ENCODE measurements at places on chromosomes 5 and 9. TPM values are rescaled to one million over a fixed set of nuclear protein-coding genes. Genes with fewer than 3 reads are reported as not detected.
A peak's percentile ranks its signal among the peaks of the same experiment; 100 is the strongest.

- peak; percentile 4 for DNase-seq
- H3K27ac ChIP-seq, result peak overlapping the region; percentile 5
- H3K27me3 ChIP-seq, result no peaks in the 10 kb centered on the region
- no peak overlapping the region for H3K4me3 ChIP-seq
These were observed 255.7 kb downstream of the AOPEP start for GRCh38 chr9:94982211-94982610.

DNA sequence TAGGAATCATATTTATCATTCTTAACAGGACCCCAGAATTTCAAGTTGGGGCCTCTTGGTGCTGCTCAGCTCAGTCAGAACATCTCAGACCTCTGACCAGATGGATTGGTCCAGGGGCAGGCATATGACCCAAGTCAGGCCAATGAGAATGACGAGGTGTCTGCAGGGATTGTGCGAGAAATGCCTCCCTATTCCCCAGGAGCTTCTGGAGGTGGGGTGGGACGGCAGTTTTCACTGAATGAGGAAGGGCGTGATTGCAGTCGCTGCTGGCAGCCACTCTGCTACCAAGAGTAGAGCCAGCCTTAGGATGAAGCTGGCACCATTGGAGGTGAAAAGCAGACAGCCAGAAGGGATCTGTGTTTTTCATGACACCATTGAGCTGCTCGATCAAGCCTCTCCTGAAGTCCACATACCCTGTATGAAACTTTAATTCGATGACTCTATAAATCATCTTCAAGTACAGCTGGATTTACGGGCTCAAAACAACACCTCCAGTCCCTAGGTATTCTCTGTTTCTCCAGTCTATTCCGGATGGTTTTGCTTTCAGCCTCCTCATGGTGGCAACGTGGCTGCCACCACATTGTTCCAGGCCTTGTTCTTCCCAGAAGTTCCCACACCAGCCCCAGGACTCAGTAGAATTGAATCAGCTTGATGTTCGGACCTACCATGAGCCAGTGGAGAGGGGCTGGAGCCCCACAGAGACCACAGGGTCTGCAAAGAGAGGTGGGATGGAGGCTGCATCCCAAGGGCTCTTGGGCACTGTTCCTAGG is 70.2 kb upstream of the ADAMTS2 start:
- no peak for DNase-seq
- no peak overlapping the region for H3K4me3 ChIP-seq
- no peaks in the 10 kb centered on the region for H3K36me3 ChIP-seq
- no peak overlapping the region for H3K27ac ChIP-seq

DNA sequence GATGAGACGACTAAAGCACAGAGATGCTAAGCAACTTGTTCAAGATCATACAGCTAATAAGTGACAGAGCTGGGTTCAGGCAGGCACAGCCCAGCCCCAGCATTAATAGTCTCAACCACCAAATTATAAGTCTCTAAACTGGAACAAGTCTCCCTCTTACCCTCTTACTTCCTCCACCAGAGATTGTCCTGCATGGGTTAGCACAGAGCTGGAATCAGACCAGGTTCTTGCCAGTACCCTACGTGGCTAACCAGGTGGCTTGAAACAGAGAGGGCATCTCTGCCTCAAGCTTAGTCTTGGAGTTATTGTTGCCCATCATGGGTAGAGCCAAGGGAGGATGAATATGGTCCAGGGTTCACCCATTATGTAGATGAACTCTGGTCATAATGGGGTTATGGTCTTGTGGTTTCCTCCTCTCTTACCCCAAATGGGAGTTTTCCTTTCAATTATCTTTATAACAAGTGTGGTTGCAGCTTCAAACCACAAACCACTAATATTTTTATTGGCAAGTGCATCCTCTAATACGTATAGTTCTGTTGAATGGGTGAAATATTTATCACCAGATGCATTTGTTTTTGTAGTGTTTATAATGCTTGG is 8.3 kb upstream of the XPA start:
- DNase-seq, result no peak
- no peak overlapping the region for H3K4me3 ChIP-seq
- H3K4me1 ChIP-seq, result peaks cover 31% of the 10 kb centered on the region
- H3K27ac ChIP-seq, result no peak overlapping the region
- H3K36me3 ChIP-seq, result no peaks in the 10 kb centered on the region

GRCh38 chr5:74519161-74519571 is 121.4 kb downstream of the ENC1 start:
- DNase-seq, result no peak
- peaks cover 33% of the 10 kb centered on the region for H3K27me3 ChIP-seq
- peaks cover 11% of the 10 kb centered on the region for H3K36me3 ChIP-seq
- no peaks in the 10 kb centered on the region for H3K4me1 ChIP-seq

- peaks cover 13% of the 10 kb centered on the region for H3K27me3 ChIP-seq
- H3K4me3 ChIP-seq, result no peak overlapping the region
- no peak overlapping the region for H3K27ac ChIP-seq
- no peak for DNase-seq
These were observed 104.1 kb downstream of the ADAMTS2 start for GRCh38 chr5:179241175-179241574.

GRCh38 chr9:97390791-97391406 is 21.0 kb upstream of the TDRD7 start:
- peaks cover 58% of the 10 kb centered on the region for H3K27me3 ChIP-seq
- no peaks in the 10 kb centered on the region for H3K36me3 ChIP-seq
- DNase-seq, result no peak
- no peak overlapping the region for H3K4me3 ChIP-seq

The PLK2 gene
- 8.3 TPM for total RNA-seq

The NUTM2G gene
- not detected for total RNA-seq

The HTR1A gene
- not detected for total RNA-seq

The LCN15 gene
- total RNA-seq, result not detected

DNA sequence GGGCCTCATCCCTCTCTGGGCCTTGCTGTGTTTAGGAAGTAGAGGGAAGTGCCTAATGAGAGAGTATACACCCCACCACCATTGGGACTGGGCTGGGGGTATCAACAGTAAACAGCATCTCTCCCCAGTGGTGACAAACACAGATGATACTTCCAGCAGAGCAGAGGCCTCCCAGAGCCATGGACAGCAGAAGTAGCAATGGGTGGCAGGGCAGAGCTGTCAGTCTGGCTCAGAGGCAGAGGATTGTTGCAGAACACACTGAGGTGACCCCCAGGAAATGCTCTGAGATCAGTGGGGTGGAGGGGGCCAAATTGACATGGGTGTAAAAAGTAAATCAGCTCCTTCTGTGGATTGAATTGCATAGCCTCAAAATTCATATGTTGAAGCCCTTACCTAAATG is 12.1 kb upstream of the P4HA2 start:
- peaks cover 4% of the 10 kb centered on the region for H3K36me3 ChIP-seq
- H3K4me3 ChIP-seq, result no peak overlapping the region
- H3K27me3 ChIP-seq, result peaks cover 10% of the 10 kb centered on the region

GRCh38 chr9:114140850-114141249 is 14.5 kb upstream of the COL27A1 start:
- no peaks in the 10 kb centered on the region for H3K36me3 ChIP-seq
- peaks cover 24% of the 10 kb centered on the region for H3K27me3 ChIP-seq
- H3K4me1 ChIP-seq, result no peaks in the 10 kb centered on the region
- no peak overlapping the region for H3K27ac ChIP-seq
- no peak for DNase-seq

The HMMR gene
- total RNA-seq, result 88.1 TPM

GRCh38 chr9:125399165-125399564 is 137.5 kb downstream of the GAPVD1 start:
- H3K27me3 ChIP-seq, result no peaks in the 10 kb centered on the region
- H3K4me1 ChIP-seq, result peaks cover 2% of the 10 kb centered on the region
- no peaks in the 10 kb centered on the region for H3K36me3 ChIP-seq
- no peak overlapping the region for H3K4me3 ChIP-seq

The GPRIN1 gene
- total RNA-seq, result 2.0 TPM

GRCh38 chr9:107636571-107637381 is 147.2 kb upstream of the KLF4 start:
- peaks cover 8% of the 10 kb centered on the region for H3K4me1 ChIP-seq
- H3K27me3 ChIP-seq, result peaks cover 38% of the 10 kb centered on the region
- no peak for DNase-seq
- H3K36me3 ChIP-seq, result peaks cover 5% of the 10 kb centered on the region
- H3K27ac ChIP-seq, result no peak overlapping the region
- no peak overlapping the region for H3K4me3 ChIP-seq

The GOLGA1 gene
- 24.0 TPM for total RNA-seq

DNA sequence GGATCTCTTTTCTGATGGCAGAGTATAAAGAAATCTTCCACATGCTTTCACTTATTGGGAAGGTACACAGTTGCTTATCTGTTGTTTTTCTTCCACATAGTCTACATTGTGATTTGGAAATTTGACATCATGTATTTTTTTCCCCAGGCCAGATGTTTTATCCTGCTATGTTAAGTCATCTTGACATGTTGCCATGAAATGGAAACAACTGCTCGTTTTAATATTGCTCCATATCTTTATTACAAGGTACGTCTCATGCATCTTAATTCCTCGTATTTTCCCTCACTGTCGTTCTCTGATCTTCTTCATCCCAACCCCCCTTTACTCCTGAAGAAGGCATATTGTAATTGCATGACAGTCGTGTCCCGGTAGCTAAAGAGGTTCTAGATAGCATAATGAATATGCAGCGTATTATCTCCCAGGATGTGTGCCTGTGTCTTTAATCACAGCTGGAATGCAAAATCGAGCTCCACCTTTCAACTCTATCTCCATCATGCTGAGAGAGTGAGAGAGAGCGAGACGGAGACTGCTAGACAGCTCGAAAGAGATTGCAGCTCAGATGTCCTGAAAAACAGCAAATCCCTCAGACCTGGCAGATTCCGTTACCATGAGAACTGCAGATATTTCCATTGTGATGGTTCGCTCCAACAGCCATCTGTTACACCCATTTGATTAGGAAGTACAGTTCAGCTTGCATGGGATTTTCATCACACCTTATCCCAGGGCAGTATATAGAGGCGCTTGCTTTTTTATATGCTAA is 281.7 kb downstream of the TMEM38B start:
- no peaks in the 10 kb centered on the region for H3K27me3 ChIP-seq
- H3K36me3 ChIP-seq, result no peaks in the 10 kb centered on the region
- no peak overlapping the region for H3K27ac ChIP-seq
- H3K4me3 ChIP-seq, result no peak overlapping the region
- DNase-seq, result no peak
- no peaks in the 10 kb centered on the region for H3K4me1 ChIP-seq

DNA sequence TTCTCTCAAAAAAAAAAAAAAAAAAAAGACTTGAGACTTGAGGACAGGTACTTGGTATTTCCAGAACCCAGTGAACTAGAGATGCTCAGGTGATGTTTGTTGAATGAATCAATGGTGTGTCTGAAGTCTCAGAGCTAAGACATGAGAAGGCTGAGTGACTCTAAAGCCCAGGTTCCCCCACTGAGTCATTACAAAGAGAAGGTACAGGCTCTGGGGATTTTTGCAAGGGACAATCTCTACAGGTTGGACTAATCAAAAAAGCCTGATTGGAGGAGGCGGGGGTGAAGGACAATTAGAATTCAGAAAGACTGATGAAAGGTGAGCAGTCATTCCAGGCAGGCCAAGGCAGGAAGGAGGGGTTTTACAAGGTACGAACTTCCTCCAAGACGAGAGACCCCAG is 8.2 kb upstream of the FABP6 start:
- H3K4me1 ChIP-seq, result no peaks in the 10 kb centered on the region
- H3K36me3 ChIP-seq, result no peaks in the 10 kb centered on the region
- no peak overlapping the region for H3K27ac ChIP-seq

DNA sequence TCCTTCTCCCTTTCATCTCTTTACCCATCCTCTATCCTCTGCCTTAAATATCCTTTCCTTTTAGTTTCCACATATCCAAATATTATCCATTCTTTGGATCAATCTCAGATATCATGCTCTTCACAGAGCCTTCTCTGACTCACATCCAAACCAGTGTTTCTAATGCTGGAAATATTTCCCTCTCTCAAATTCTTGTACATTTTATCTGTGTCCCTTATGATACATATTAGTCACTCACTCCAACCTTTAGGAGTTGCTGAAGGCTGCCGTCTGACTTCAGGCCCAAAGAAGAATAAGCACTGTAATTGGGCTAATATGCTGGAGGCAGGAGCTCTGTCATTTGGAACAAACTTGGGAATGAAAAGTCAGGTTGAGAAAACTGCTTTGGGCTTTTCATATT is 156.4 kb upstream of the RUSC2 start:
- H3K36me3 ChIP-seq, result no peaks in the 10 kb centered on the region
- H3K4me3 ChIP-seq, result no peak overlapping the region
- H3K27me3 ChIP-seq, result peaks cover 6% of the 10 kb centered on the region
- H3K27ac ChIP-seq, result no peak overlapping the region

DNA sequence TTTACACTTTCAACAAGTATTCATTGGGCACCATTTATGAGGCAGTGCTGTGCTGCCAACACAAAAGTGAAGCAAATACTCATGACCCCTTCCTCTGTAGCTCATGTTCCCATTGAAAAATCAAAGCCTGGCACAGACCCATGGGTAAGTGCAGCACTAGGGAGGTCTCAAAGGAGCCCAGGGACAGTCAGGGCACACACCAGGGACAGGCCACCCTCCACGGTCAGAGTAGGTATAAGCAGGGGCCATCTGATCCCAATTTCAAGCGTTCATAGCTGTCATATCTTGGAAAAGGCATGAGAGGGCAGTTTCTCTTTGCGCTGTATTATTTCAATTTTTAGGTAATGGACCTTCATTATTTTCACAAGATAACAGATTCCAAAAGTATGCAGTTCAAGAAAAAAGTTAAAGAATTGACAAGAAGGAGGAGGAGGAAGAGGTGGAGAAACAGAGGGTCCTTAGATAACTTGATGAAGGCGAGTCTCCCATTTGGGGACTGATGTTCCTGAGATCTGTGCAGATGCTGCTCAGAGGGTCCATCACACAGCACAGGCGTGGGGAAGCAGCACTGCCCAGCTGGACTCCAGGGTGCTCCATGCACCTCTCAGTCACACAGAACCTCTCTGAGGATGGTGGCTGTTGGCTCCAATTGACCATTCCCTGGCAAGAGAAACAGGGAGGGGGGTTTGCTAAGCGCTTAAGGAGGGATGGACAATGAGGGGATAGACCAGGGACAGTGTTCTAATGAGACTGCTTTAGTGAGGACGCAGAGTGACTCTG is 7.5 kb downstream of the CTSL start:
- H3K27me3 ChIP-seq, result peaks cover 31% of the 10 kb centered on the region
- H3K27ac ChIP-seq, result no peak overlapping the region

The SLC6A18 gene
- not detected for total RNA-seq

The CCDC192 gene
- 0.25 TPM for total RNA-seq

- no peaks in the 10 kb centered on the region for H3K4me1 ChIP-seq
- H3K4me3 ChIP-seq, result no peak overlapping the region
- no peaks in the 10 kb centered on the region for H3K36me3 ChIP-seq
- H3K27ac ChIP-seq, result no peak overlapping the region
- no peaks in the 10 kb centered on the region for H3K27me3 ChIP-seq
These were observed 9.1 kb downstream of the EGFL7 start for GRCh38 chr9:136671646-136672430.

GRCh38 chr9:89178830-89179539 is 367 bp upstream of the SHC3 start:
- DNase-seq, result no peak
- peaks cover 3% of the 10 kb centered on the region for H3K36me3 ChIP-seq
- H3K4me3 ChIP-seq, result peak overlapping the region; percentile 80
- peaks cover 20% of the 10 kb centered on the region for H3K4me1 ChIP-seq
- H3K27me3 ChIP-seq, result peaks cover 86% of the 10 kb centered on the region

GRCh38 chr9:113515862-113516261 is 52.3 kb downstream of the RGS3 start:
- H3K4me1 ChIP-seq, result peaks cover 97% of the 10 kb centered on the region
- H3K27me3 ChIP-seq, result no peaks in the 10 kb centered on the region
- H3K4me3 ChIP-seq, result no peak overlapping the region

GRCh38 chr5:8895599-8895998 is 650.3 kb downstream of the SEMA5A start:
- H3K4me3 ChIP-seq, result no peak overlapping the region
- H3K36me3 ChIP-seq, result no peaks in the 10 kb centered on the region
- no peak for DNase-seq
- H3K4me1 ChIP-seq, result no peaks in the 10 kb centered on the region
- no peaks in the 10 kb centered on the region for H3K27me3 ChIP-seq

GRCh38 chr5:174426851-174427250 is 297.5 kb upstream of the MSX2 start:
- H3K4me3 ChIP-seq, result no peak overlapping the region
- H3K27ac ChIP-seq, result no peak overlapping the region
- H3K36me3 ChIP-seq, result no peaks in the 10 kb centered on the region
- H3K27me3 ChIP-seq, result peaks cover 8% of the 10 kb centered on the region
- DNase-seq, result no peak
